ENCODE measurements at places on chromosomes 2 and 18. TPM values are rescaled to one million over a fixed set of nuclear protein-coding genes. Genes with fewer than 3 reads are reported as not detected.

DNA sequence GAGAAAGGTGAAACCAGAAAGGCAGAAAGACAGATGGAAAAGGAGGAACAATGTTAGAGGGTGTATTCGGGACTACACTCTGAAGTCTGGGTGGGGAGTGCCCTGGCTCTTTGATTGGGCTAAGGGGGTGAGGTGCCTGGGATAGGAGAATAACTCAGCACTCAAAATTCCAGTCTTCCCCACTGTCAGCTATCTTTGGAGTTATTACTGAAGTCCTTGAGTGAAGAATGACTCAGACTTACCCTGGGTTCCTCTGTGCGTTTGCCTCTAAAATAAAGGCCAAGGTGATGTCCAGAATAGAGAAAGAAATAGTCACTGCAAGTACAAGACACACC, 151.8 kb upstream of the SERPINE2 start:
- no peak for DNase-seq

DNA sequence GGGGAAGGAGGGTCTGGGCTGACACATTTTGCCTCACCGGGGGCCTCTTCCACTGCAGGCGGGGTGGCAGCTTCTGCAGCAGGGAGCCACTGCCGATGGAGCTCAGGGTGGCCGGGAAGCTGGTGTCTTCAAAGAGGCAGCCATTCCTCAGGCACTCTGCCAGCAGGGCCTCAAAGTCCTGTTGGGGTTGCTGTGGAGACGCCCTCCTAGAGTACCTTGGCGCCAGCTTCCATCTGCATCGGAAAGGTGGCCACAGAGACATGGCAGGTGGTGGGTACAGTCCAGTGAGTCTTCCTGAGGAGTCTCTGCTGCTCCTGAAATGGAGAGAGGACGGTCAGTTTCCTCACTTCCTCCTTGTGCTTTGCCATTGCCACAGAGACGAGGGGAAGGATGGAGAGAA, 12.1 kb downstream of the CAPN14 start:
- no peak for DNase-seq

- no peak for DNase-seq
Observed at GRCh38 chr18:78949216-78949615, 30.4 kb upstream of the SALL3 start.

DNA sequence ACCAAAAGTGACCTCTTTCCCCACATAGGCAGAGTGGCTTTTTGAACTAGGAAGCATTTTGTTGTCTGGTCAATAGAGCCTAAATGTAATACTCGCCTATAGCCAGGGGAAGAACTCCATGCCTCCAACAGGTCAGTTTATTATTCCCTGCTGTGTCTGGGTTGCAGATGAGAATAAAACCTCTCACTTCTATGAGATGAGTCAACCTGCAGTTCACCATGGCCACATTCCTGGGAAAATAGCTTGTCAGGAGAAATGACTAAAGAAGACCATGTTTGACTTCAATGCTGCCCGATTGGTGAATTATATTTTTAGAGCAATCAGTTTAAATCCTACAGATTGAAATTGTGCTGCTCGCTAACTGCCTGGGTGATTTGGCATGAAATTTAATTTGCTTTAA, 46.7 kb upstream of the LRRTM1 start:
- no peak for DNase-seq

GRCh38 chr2:218394298-218395089, 5.2 kb upstream of the CTDSP1 start:
- DNase-seq: no peak

DNA sequence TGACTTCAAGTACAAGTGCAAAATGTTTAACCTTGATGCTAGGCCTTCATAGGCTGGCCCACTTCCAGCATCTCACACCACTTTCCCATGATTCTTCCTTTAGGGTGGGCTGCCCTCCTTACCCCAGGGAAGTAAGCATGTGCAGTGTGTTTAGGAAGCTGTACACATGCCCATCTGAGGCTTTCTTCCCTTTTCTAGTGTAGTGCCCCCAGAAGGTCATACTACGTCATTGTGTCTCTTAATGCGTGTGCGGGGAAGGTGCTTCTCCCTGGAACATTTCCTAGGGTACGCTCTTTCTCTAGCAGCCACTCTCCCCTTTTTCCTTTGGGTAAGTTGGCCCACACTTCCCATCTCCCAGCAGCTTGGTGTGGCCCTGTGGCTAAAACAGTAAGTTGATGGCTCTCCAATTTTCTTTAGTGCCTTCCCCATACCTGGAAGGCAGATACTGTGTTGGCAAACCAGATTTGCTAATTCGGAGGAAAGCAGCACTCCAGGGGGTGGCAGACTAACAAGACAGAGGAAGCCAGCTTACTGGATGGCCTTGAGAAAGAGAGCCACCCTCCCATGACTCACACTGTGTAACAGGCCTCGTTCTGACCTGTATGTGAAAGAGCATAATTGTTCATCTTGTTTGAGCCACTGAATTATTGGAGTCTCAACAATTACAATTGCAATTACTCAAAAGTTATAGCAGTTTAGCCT, 1.1 kb upstream of the SULT6B1 start:
- DNase-seq: peak; percentile 48

- no peak for DNase-seq
Observed at GRCh38 chr18:44816477-44816876, 135.8 kb downstream of the SETBP1 start.

DNA sequence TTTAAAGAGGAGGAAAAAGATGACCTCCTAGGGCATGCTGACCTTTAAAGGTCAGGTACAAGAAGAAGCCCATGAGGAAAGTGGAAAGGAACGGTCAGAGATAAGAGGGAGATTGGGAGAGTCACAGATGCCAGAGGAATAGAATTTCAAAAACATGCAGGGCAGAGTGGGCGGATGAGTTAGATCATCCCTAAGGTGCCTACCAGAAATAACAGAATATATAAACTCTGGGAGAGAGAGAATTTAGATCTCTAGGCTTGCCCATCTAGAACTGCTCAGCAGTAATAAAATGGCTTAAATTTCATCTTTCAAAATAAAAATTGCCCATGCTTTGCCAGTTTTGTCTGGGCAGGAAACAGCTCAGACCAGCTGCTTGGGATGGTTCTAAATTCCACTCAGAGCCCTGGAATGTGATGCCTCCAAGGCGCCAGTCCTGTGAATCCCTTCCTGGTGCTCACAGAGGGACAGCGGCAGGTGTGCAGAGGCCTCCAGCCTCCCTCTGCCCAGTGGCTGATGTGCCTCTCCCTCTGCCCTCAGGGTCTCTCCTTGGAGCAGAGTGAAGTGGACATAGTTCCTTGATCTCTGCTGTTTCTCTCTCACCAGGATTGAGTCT, 130.9 kb downstream of the ANTXR1 start:
- DNase-seq: no peak

DNA sequence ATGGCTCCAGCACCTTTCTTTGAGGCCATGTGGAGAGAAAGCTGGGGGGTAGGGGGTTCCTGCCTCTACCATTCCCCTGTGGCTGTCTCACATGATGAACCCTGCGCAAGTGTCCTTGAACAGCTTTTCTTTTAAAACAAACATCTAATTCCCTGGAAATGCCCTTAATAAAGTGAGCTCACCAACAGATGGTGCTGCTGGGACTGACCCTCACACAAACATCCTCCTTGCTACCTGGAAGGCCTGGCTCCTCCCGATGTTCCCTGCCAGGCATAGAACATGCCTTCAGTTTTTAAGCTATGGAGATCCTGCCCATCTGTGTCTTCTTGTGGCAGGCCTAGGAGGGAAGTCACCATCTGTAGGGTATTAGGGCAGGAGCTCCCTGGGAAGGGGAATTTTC, 60.7 kb upstream of the GATA6 start:
- DNase-seq: no peak

- DNase-seq: no peak
Observed at GRCh38 chr2:235218486-235218907, 266.7 kb downstream of the SH3BP4 start.

GRCh38 chr18:79625195-79625923, 54.2 kb upstream of the CTDP1 start:
- DNase-seq: no peak

- no peak for DNase-seq
Observed at GRCh38 chr2:201961401-201961800, 72.3 kb upstream of the FZD7 start.

GRCh38 chr18:24791751-24792545, 331.5 kb downstream of the HRH4 start:
- no peak for DNase-seq

- no peak for DNase-seq
Observed at GRCh38 chr2:6764968-6765723, 100.6 kb downstream of the CMPK2 start.

- DNase-seq: no peak
Observed at GRCh38 chr2:157149270-157149669, 108.2 kb upstream of the GALNT5 start.

DNA sequence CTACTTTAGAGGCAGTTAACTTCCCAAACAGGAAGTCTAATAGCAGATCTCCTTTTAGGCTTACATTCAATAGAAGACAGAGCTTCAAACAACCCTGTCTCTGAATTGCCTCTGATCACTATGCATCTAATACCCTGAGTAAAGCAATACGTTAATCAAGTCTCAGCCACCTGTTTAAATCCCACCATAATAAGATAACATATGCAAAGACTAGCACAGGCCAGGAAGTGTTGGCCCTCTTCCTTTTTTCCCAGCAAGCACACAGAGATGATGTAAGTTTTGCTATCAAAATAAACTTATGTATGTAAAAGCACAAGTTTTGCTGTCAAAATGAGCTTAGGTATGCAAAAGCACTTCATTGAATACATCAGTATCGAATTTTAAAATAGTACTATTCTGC, 385.5 kb downstream of the RND3 start:
- DNase-seq: no peak

DNA sequence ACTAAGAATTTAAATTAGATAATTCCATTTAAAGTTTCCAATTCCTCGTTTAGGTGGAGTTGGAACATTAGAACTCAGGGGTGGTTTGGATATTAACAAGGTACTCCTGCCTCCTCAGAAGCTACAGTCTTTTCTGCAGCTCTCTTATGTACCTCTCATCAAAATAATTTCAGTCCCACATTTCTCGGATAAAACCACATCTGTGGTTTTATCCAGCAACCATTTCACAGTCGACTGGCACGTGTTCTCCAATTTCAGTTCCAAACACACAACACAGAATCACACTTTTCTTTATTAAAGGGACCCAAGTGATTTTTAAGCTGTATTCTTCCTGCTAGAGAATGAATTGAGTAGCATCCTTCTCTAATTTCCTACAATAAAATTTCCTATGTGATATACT, 22.7 kb upstream of the NFU1 start:
- no peak for DNase-seq

DNA sequence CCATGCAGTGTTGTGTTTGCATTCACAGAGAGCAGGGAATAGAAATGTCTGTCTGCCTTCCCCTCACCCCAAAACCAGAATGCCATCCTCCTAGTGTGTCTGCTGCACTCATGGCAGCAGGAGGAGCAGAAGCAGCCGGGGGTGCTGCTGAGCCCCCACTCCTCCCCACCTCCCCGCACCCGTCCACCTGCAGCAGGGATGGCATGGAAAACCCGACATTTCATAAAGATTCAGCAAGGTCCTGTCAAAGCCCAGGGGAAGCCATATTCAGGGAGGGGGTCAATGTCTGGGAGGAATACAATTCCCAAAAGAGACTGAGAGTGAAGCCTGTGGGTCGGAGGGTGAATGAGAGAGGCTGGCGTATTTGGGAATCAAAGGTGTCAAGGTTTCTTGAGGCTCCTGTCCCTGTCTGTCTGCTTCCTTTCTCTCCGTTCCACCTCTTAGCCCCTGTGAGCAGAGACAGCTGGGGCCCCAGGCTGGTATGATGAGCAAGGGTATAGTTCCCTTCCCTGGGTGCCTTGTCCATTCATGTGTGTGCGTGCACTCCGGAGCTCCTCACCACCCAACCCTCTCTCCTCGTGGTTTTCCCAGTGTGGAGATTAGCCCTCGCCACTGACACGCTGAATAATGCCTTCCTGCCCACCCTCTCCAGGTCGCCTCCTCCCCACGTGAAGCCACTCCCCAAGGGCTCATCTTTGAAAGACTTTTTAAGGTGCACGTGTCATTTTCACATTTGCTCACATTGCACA, 133.5 kb upstream of the ZNF236 start:
- no peak for DNase-seq

- DNase-seq: no peak
Observed at GRCh38 chr18:58205443-58206160, 161.6 kb downstream of the NEDD4L start.

- DNase-seq: no peak
Observed at GRCh38 chr18:58878640-58879039, 14.0 kb downstream of the ZNF532 start.

DNA sequence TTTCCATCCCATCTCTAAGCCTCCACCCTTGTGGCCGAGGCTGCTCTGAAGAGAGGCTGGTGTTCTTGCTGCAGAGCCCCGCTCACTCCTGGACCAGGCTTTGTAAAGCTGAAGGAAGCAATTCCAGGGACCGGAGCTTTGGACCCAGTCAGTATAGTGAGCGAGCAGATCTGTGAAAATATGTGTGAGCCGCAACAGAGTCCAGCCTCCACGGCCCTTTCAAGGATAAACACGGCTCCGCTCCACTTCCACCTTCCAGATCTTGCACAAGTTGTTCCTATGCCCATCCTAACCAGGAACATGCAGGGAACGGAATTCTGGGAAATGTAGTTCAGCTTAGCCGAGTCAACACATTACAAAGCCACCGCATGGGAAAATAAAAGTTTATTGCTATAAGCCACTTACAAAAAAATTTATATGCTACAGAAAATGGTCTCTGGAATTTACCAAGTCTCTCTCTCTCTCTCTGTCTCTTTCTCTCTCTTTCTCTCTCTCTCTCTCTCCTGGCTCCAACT, 151.7 kb upstream of the ZNF521 start:
- no peak for DNase-seq

- DNase-seq: no peak
Observed at GRCh38 chr18:38602341-38602740, 1036.7 kb upstream of the CELF4 start.

DNA sequence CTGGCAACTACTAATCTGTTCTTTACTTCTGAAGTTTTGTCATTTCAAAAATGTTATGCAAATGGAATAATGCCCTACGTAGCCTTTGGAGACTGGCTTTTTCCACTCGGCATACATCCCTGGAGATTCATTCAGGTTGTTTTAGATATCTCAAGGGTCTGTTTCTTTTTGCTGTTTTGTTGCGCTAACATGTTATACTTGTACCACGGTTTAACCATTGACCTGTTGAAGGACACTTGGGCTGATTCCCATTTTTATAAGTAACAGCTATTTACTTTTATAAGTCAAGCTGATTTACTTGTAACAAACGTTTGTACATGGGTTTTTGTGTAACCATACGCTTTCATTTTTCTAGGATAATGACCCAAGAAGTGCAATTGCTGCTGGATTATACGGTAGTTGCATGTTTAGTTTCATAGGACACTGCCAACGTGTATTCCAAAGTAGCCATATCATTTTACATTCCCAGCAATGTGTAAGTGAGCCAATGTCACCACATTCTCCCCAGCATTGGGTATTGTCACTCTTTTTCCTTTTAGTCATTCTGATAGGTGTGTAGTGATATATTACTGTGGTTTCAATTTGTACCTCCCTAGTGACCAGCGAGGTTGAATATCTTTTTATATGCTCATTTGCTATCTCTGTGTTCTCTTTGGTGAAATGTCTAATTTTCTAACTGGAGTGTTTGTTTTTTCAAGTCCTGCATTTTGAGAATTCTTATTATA, 36.5 kb upstream of the STAT4 start:
- no peak for DNase-seq

The ING5 gene
- 39.8 TPM for total RNA-seq

The RAB31 gene
- total RNA-seq: 118 TPM

The METTL21A gene
- 20.9 TPM for total RNA-seq

The FBLN7 gene
- total RNA-seq: 0.95 TPM

The SLC9A2 gene
- 4.1 TPM for total RNA-seq

The LYPD1 gene
- 0.21 TPM for total RNA-seq

The GCA gene
- total RNA-seq: 21.3 TPM

The GREB1 gene
- total RNA-seq: 0.90 TPM

The CPLX4 gene
- not detected for total RNA-seq

The DSG1 gene
- total RNA-seq: not detected

The TRPM8 gene
- 3.9 TPM for total RNA-seq

The RNF125 gene
- total RNA-seq: 0.57 TPM

Data from Panc1 (cell line).